ENCODE measurements at places on chromosomes 1 and 21.

DNA sequence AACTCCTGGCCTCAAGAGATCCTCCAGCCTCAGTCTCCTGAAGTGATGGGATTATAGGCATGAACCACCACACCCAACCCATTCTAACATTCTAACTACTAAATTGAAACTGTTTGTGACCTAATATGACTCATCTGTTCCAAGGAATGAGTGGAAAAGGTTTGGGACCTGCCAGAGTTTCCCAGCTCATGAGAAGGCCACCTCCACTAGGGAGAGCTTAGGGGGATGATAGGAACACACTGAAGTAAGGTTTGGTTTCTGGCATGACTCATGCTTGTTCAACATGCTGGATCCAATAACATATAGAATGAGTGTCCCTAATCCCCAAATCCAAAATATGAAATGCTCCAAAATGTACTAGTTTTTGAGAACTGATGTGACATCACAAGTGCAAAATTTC is 18.9 kb upstream of the SCAF4 start:
- no peak for DNase-seq

GRCh38 chr1:67754526-67754920 is 69.5 kb downstream of the GADD45A start:
- DNase-seq, result no peak

- no peak for DNase-seq
These were observed 1168.0 kb downstream of the PLA2G4A start for GRCh38 chr1:187996780-187997179.

DNA sequence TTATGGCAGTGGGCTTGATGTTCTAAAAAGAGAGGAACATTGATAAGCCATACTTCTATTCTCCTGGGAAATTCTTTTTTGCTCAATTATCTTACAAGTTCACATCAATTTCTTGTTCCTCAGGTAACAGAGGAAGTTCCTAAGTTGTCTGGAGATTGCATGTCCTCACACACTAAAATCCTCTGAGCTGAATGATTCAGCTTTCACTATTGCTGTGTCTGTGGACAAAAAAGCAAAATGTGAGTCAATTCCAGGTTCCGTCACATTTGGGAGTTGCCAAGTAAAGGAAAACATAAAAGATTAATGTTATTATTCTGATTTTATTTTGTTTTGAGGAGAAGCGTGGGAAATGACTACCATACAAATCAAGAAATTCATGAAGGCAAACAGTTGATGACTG is 316.7 kb downstream of the CHRM3 start:
- no peak for DNase-seq

GRCh38 chr1:70915258-70916033 is 132.2 kb downstream of the PTGER3 start:
- DNase-seq, result no peak

DNA sequence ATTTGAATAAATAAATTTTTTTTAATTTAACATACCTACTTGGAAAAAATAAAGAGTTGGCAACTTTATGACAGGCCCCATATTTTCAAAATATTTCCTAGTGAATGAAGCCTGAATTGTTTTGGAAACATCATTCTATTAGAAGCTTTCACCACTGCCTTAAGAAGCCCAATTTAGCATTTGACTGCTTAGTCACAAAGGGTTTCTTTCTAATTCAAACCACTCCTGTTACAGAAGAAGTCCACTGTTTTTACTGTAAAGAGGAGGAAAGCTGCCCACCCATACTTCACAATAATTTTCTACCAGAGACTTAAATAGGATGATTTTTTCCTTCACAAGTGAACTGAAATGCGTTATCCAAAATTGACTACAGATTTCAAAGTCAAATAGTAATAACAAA is 534.6 kb upstream of the PTBP2 start:
- DNase-seq, result no peak

GRCh38 chr1:23544444-23545389 is 13.7 kb upstream of the E2F2 start:
- DNase-seq, result peak; percentile 57
